Gastroesophageal sphincter (tissue), 4 donors: ENCODE measurements at places on chromosomes 4 and X.

- no peak for ATAC-seq
These were observed 301.6 kb downstream of the NAF1 start for GRCh38 chr4:162865102-162865501.

GRCh38 chr4:144712775-144713174 is 66.8 kb downstream of the HHIP start:
- no peak for ATAC-seq

GRCh38 chrX:9440116-9440844 is 24.6 kb upstream of the TBL1X start:
- no peak for ATAC-seq

DNA sequence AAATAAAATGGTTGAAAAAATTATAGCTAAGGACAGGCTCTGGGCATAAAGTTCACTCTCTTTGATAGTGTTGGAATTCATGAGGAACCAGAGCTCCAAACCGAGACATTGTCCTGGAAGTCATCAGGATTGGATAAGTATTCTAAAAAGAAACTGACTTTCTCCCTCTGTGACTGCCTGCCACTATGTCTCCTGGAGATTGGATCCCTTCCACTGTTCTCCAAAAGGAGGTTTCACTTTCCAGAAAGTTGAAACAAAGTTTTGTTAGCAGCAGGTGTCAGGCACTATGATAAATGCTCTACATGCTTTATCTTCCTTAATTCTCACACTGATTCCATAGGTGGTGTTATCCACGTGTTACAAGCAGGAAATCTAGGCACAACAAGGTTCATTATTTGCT is 16.8 kb downstream of the BANK1 start:
- no peak for ATAC-seq
